ENCODE measurements at places on chromosomes 11 and 22.

DNA sequence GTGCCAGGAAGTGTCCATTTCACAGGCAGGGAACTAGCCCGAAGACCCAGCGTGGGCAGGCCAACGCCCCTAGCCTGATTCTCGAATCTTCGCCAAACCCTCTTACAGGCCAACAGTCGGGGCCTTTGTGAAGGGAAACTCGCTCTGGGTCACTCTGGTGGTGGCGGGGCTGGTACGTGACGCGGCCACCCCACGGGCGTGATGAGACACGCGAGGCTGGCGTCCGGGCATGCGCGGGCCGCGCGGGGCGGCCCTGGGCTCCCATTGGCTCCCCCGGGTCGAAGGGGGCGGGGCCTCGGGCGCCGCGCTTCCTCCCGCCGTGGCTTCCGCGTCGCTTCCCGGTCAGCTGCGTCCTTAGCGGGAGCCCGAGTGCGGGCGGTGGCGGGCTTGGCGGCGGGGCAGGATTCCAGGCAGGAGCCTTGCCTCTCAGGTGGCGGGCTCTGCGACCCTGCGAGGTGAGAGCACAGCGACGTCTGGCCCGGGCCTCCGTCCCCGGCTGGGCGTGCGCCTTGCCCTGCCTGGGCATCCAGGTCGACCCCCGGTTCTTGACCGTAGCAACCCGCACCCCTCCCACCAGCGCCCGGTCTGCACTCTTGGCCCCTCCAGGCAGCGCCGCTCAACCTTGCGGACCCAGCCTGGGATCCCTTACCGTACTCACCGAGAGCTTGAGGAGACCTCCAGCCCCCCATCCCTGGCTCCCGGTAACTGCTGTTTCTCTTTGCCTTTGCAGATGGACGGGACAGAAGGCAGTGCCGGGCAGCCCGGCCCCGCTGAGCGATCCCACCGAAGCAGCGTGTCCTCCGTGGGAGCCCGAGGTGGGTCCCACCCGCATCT, at the start of gene FRMD8:
Gene FRMD8 (plus strand): TSS at position 331 of the 834 bp plus-strand sequence. CDS start 400 bp downstream, at position 731.
- DNase-seq = peak; percentile 85

- DNase-seq = no peak
Measured at GRCh38 chr22:30253205-30253852, 6.8 kb upstream of the LIF start.

DNA sequence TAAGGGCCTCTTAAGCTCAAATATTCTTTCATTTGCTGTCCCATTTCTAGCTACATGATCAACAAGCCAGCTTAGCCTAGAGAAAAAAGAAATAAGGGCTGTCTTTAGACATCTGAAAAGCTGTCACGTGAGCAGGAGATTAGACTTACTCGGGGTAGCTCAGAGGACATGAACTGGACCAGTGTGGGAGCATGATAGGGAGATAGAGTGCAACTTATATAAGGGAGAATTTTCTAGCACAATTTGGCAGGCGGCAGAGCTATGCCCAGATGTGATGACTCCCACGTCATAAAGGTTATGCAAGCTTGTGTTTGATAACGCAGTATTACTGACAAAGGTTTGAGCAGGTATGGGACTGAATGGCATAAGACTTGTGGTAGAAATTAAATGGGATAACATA, 28.2 kb upstream of the TPBGL start:
- DNase-seq = no peak

- no peak for DNase-seq
Measured at GRCh38 chr22:45510376-45511232, 7.9 kb downstream of the FBLN1 start.

DNA sequence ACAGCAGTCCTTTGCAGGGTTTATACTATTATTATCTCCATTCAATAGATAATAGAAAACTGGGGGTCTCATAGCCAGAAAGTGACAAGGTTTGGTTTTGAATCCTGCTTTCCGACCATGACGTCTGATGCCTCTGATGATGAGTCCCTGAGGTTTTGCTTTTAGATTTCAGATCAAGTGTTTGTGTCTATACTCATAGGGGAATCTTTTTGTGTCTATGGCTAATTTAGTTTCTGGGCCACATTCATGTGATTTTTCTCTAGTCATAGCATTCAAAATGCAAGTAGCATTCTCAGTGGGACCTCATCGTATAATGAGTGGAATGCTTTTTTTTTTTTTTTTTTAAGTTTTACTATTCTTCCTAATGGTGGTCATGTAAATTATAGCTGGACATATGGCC, 72.9 kb downstream of the TNRC6B start:
- no peak for DNase-seq

GRCh38 chr11:67648140-67648795, 2.3 kb downstream of the ACY3 start:
- DNase-seq = no peak
